Mesothelial cell of epicardium (in vitro differentiated cells): ENCODE measurements at places on chromosomes 16 and 17.

DNA sequence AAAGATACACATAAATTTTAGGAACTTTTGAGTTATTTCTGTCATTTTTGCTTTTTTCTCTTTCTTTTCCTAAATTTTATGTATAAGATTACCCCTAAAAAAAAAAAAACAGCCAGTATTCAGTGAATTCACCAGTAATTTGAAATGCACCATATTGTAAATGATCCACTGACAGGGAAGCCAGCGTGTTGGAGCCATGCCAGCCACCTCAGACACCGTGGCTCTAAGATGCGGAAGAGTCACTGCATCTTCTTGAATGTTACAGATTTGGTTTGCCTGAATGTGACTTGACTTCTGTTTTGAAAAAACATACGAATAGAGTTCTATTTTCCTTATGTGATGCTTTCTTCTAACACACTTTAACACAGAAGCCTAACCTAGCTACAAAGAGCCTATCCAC, 37.4 kb downstream of the CLUAP1 start:
- H3K4me3 ChIP-seq, result no peak overlapping the region
- no peaks in the 10 kb centered on the region for H3K4me1 ChIP-seq
- H3K27me3 ChIP-seq, result no peaks in the 10 kb centered on the region

DNA sequence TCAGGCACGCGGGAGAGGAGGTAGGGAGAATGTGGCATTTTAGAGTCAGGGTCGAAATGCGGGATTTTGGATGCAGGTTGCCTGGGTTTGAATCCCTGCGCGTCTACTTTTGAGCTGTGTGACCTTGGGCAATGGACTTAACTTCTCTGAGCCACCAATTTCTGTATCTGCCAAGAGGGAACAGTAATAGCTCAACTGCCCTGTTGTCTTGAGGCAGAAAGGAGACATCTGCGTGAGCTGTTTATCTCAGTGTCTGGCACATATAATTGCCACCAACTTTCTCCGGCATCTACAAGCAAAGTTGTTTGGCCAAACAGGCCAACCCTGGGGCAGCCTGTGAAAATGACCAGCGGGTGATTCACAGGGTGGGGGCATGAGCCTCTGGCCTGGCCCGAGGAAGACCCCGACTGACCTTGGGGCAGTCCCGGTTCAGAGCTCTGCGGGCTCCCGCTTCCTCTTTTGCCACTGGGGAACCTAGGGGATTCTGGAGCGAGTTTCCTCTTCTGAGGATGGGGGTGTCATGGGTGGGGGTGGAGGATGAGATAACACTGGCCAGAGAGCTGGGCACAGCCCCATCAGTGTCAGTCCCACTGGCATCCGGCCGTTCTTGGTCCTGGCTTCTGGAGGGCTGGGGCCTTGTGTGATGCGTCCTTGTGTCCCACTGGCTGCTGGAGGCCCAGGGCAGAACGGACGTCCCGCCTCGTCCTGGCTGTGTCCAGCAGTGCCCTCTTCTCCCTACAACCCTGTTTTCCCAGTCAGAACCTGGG, 1.3 kb downstream of the SNN start:
- peak overlapping the region; percentile 72 for H3K4me3 ChIP-seq
- H3K27ac ChIP-seq, result peak overlapping the region; percentile 71
- H3K36me3 ChIP-seq, result no peaks in the 10 kb centered on the region
- peaks cover 23% of the 10 kb centered on the region for H3K4me1 ChIP-seq
- no peaks in the 10 kb centered on the region for H3K27me3 ChIP-seq

DNA sequence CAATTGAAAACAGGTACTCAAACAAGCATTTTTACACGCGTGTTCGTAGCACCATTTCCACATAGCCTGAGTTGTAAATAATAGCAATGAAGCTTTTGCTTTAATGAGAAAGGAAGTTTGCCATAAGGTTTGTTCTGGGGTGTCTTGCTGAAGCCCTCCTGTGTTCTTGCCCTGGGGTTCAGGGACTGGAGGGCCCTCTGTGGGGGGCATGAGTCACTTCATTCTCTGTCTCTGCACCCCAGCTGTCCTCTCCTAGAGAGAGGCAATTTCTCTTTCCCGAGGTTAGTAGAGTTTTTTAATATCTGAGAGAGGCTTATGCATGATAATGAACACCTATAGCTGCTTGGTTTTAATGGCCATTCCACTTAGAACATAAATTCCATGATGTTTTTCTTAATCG, 9.6 kb downstream of the AFMID start:
- H3K27ac ChIP-seq, result peak overlapping the region; percentile 84
- DNase-seq, result no peak
- H3K4me3 ChIP-seq, result no peak overlapping the region
- no peaks in the 10 kb centered on the region for H3K27me3 ChIP-seq
- H3K36me3 ChIP-seq, result peaks cover 10% of the 10 kb centered on the region
- peaks cover 11% of the 10 kb centered on the region for H3K4me1 ChIP-seq

DNA sequence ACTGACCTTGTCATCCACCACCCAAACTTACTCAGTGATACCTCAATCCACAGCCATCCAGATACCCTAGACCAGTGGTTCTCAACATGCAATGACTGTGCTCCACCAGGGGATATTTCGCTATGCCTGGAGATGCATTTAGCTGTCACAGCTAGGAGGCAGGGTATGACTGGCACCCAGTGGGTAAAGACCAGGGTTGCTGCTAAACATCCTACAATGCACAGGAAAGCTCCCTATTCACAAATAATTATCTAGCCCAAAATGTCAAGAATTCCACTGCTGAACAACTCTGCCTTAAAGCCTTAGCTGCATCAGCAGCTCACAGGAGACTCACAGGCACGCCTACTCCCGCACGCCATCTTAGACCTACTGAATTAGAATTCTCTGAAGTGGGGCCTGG, 212.6 kb downstream of the GRIN2A start:
- no peak overlapping the region for H3K27ac ChIP-seq
- H3K36me3 ChIP-seq, result no peaks in the 10 kb centered on the region
- H3K4me1 ChIP-seq, result no peaks in the 10 kb centered on the region
- H3K27me3 ChIP-seq, result peaks cover 3% of the 10 kb centered on the region
- H3K4me3 ChIP-seq, result no peak overlapping the region

DNA sequence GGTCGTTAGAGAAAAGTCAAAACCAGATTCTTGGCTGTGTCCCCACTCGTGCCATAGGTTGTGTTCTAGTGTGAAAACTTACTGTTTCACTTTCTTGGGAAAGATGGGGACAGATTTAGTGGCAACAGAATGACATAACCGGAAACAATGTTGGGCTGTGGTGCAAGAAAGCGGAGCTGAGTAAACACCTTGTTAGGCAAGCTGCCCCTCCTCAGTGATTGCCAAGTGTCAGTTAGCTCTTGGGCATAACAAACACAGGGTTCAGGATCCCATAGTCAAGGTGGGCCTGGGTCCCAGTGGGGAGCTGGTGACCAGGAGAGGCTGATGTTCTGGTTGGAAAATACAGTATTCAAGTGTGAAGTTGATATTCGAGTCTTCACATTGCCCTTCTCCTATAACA, 15.4 kb downstream of the UBN1 start:
- H3K4me1 ChIP-seq, result no peaks in the 10 kb centered on the region
- H3K36me3 ChIP-seq, result peaks cover 27% of the 10 kb centered on the region
- DNase-seq, result no peak
- H3K4me3 ChIP-seq, result no peak overlapping the region
- H3K27ac ChIP-seq, result no peak overlapping the region
